GM18507 (cell line): ENCODE measurements at places on chromosomes 16 and 17.
A peak's percentile ranks its signal among the peaks of the same experiment; 100 is the strongest.

- no peak for DNase-seq
These were observed 8.9 kb upstream of the TMEM220 start for GRCh38 chr17:10738521-10739258.

- no peak for DNase-seq
These were observed 16.5 kb downstream of the GPT2 start for GRCh38 chr16:46900455-46901235.

GRCh38 chr16:70715860-70716357, 30.1 kb upstream of the MTSS2 start:
- DNase-seq, result no peak

DNA sequence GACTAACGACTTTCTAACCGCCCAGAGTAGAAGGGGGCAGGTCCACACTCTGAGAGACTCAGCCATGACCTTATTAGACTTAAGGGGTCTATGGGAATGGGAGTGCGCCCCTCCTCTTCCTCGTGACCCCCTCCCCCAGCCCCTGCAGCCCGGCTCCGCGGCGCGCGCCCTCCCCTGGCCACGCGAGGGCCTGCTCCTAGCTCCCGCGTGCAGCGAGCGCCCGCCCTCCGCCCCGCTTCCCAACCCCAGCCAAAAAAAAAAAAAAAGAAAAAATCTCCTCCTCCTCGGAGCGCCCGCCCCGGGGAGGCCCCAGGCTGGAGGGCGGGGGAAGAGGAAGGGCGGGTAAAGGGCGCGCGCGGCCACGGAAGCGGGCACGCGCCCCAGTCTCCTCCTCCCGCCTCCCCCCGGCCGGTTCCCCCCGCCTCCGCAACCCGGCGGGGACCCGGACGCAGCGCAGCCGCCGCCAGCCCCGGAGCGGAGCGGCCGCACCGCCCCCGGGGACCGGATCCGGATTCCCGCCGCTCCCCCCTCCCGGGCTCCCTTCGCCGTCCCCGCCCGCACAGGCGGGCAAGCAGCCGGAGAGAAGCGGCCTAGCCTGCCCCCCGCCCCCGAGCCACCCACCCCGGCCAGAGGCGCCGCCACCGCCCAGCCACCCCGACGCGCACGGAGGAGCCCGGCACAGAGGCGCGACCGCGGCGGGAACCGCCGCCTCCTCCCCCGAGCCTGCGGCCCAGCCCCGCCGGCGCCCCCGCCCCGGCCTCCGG, 949 bp downstream of the UBTF start:
- DNase-seq, result peak; percentile 81

- DNase-seq, result no peak
These were observed 18.7 kb upstream of the MTSS2 start for GRCh38 chr16:70704586-70704985.

DNA sequence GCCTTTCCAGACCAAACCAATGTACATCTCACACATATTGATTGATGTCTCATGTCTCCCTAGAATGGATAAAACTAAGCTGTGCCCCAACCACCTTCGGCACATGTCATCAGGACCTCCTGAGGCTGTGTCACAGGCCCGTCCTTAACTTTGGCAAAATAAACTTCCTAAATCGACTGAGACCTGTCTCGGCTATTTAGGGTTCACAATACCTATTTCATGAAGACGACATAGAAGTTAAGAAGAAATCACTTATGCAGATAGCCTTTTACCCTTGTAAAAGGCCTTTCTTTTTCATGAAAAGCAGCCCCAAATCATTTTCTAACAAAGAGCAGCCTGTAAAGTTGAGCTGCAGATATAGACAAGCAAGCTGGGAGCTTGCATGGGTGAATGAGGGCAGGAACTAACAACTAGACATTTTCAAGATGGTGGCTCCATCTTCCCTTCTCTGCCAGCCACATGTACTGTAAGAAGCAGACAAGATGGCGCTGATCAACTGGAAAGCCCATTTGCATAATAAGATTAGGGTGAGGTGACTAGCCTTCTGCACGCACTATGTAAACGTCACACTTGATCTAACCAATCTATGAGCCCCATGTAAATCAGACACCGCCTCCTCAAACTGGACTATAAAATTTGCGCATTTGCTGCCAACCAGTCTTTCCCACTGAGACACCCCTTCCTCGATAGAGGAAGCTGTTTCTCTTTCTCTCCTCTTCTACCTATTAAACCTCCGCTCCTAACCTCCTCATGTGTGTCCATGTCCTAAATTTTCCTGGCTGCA, 4.7 kb upstream of the KDM8 start:
- no peak for DNase-seq

DNA sequence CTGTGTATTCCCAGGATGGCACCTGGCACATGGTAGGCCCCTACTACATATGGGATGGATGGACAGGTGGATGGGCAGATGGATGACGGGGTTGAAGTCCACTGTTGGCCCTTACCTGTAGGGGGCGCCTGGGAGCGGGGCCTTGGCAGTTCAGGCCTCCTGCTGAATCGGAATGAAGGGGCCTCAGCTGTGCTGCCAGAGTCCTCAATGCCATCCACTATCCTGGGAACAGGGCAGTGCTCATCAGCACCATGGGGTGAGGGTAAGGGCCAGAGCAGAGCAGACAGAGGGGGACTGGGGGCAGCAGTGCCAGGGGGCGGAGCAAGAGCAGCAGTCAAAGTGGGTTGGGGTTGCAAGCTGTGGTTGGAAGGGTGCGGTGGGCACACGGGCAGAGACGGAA, 8.3 kb upstream of the RAB5C start:
- DNase-seq, result no peak

GRCh38 chr16:83138976-83139690, 512.4 kb downstream of the CDH13 start:
- no peak for DNase-seq

- DNase-seq, result no peak
These were observed 383.2 kb upstream of the CCL2 start for GRCh38 chr17:33871720-33872540.

DNA sequence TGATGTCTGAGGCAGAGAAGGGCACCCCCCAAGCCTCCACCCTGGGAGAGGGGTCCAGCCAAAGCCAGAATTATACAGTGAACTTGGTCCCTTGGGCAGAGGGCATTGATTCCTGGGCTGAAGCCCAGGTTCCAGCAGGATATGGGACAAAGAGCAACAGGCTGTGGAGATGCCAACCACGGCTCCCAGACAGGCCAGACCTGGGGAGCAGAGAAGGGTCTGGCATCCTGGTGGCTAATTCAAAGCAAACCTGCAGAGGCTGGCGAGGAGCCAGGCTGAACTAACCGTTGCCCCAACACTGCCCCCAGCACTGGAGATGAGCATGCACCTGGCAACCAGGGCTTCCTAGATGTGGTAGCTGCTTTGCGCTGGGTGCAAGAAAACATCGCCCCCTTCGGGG, 3.0 kb downstream of the CES3 start:
- no peak for DNase-seq

DNA sequence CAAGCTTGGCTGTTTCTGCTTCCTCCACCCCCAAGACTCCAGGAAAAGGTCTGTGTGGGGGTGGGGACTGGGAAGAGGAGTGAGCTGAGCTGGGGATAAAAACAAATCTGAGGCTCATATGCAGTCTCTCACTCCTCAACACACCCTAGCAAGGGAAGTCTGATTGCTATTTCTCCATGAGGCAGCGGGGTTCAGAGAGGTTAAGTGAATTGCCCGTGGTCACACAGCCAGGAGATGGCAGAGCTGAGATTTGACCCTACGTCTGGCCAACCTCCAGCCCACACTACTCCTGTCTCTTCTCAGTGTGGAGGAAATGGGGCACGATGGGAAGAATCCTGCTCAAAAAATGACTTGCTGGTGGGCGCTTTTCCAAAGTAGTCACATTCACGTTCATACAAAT, 4.8 kb upstream of the ABCC3 start:
- no peak for DNase-seq

DNA sequence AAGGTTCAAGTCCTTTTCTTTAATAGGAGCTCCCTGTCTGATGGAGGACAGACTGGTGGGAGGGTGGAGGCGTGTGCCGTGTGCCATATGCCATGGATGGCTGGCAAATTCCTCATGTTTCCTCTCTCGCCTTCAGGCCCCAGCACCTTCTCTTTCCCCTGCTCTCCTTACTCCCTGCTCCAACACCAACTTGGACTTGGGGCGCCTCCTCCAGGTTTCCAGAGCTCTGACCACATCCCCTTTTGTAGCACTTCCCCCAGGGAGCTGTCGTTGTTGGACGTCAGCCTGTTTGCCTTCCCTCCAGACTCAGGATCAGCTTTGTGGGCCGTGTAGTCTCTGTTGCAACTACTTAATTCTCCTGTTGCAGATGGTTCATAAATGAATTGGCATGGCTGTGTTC, 30.7 kb downstream of the TMC7 start:
- DNase-seq, result no peak

DNA sequence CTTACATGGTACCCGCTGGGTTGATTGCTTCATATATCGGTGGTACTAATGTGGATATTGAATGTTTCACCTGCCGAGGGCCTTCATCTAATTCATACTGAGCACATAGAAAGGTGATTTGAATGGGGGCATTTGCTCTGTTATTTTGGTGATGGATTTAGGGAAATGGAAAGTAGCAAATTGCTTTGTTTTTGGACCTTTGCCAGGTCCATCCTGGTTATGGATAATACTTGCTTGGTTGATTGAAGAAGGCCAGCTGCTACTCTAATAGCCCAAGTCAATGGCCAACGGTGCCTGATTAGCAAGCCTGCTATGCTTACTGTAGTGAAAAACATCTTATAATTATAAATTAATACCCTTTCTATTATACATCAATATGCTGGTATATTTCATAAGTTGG, 253.6 kb downstream of the CDH13 start:
- DNase-seq, result no peak

- DNase-seq, result no peak
These were observed 1.0 kb downstream of the RNF166 start for GRCh38 chr16:88705076-88705684.

GRCh38 chr17:42438600-42439567, 15.8 kb upstream of the CAVIN1 start:
- no peak for DNase-seq
